ENCODE measurements at places on chromosomes 3 and 15. TPM values are rescaled to one million over a fixed set of nuclear protein-coding genes. Genes with fewer than 3 reads are reported as not detected.

- DNase-seq = no peak
Measured at GRCh38 chr3:44661189-44661588, 12.7 kb downstream of the ZNF35 start.

The MESP2 gene
- not detected for total RNA-seq

- peak; percentile 70 for DNase-seq
Measured at GRCh38 chr15:58065445-58066041, at the start of gene ALDH1A2. TSS of gene ALDH1A2 (minus strand) at chr15:58065711. CDS start at chr15:58065650, 61 bp downstream.

DNA sequence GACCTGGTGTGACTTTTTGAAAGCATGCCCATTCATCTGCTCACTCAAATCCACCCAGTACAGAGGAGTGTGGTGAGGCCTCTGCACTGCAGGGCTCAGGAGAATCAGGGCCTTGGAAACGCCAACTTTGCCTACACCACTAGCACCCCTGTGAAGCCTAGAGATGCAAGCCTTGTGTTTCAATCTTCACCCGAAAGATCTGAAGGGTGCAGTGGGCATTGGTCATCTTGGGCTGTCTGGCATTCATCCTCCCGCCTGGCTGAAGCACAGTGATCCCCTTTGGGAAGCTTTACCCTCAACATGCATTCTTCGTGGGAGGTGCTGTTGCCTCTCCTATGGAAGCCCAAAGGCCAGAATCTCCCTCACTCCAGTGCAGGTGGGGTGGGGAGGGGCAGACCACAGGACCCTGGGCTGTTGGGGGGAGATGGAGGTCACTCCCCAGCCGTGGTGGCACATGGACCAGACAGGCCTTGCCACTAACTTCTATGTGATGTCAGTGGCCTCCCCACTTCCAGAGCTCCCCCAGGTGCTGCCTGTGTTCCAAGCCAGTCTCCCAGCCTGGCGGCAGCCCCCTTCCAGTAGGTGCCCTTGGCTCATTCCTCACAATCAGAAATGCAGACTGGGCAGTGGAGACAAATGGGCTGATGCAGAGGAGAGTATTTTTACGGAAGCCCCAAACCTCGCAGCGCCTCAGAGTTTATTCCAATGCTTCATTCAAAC lies 92.5 kb downstream of the ADAMTS17 start:
- no peak for DNase-seq

The DPPA2 gene
- total RNA-seq = not detected

Data from stomach (tissue), 19 donors.